ENCODE measurements at places on chromosomes 13 and 19. TPM values are rescaled to one million over a fixed set of nuclear protein-coding genes. Genes with fewer than 3 reads are reported as not detected.

DNA sequence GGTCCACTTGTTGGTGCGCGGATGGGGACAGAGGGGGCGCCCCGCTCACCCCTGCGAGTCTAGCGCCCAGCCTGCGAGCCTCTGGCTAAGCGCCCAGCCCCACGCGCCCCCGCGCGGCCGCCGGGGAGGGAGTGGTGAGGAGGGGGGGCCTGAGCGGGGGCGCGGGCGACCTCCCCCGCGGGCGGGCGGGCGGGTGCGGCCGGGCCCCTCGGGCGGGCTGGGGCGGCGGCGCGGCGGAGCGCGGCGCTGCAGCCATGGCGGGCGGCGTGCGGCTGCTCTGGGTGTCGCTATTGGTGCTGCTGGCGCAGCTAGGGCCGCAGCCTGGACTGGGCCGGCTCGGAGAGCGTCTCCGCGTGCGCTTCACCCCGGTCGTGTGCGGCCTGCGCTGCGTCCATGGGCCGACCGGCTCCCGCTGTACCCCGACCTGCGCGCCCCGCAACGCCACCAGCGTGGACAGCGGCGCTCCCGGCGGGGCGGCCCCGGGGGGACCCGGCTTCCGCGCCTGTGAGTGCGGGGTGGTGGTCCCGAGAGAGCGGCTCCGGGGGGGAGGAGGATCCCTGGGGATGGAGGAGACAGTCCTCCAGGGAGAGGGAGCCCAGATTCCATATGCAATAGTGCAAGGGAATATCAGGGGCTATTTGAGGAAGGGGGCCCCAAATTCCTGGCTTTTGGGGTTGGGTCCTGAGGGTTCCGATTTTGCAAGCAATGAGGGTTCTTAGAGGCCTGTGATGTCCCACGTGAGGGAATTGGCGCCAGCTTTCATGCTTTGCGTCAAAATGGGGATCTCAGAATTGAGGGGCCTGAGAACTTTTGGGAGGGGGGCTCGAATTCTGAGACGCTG is at the start of gene LTBP4:
LTBP4 (plus strand) TSS at position 236 of the 841 bp plus-strand sequence; CDS start at position 255, 19 bp downstream.
- peak; percentile 59 for DNase-seq

GRCh38 chr13:39879286-39880035 is 224.0 kb downstream of the COG6 start:
- DNase-seq, result no peak

SUGP2 gene
- total RNA-seq, result 136 TPM

LRRC4B gene
- total RNA-seq, result 23.1 TPM

Data from A673 (cell line).